ENCODE measurements at places on chromosomes 2 and 18. TPM values are rescaled to one million over a fixed set of nuclear protein-coding genes. Genes with fewer than 3 reads are reported as not detected.

MYO5B gene
- 1.3 TPM for polyA plus RNA-seq

REG1B gene
- polyA plus RNA-seq = not detected

CCL20 gene
- not detected for polyA plus RNA-seq

RGPD3 gene
- polyA plus RNA-seq = 0.05 TPM

PAX8 gene
- 0.08 TPM for polyA plus RNA-seq

PLGLB1 gene
- polyA plus RNA-seq = 0.89 TPM

ASB3 gene
- 23.3 TPM for polyA plus RNA-seq

TTC31 gene
- 38.0 TPM for polyA plus RNA-seq

ARHGAP15 gene
- not detected for polyA plus RNA-seq
